CD4-positive, alpha-beta T cell treated with Interleukin-17A for 4 hours (primary cell): ENCODE measurements at places on chromosomes 5 and 9.

GRCh38 chr5:73431204-73431851, 17.2 kb downstream of the FOXD1 start:
- no peak for DNase-seq

DNA sequence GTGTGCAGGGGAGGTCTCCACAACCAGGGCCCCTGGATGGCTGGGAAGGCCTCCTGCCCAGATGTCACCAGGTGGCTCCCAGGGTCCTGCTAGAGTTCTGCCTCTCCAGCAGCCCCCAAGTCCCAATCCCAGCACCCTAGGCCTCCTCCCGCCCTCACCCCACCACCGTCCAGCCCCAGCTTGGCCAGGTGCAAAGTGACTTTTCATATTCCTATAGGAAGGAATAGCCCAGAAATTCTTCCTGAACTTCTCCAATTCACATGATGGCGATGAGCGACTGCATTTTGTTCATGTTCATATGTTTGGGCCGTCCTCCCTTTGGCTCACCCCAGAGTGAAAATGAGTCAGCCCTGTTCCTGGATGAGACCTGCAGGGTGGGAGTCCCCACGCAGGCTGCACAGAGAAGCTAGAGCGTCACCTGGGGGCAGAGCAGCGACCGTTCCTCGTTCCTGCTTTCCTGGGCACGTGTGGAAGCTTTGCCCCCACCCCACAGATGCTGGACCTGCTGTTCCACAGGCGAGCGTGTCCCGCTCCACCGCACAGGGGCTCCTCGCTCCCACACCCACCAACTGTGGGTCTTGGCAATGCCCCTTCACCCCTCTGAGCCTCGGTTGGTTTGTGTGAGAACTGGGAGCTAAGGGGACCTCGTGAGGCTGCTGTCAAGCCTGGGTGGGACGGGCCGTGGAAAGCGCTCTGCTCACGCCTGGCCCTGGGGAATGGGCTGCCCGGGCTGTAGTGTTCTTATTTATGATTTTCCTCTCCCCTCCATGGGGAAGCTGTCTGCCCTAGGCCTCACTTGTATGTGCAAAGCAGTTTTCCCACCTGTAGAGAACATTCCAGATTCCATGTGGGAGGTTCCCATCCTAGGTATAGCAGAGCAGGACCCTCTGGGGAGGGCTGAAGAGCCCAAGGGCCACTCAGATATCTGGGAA, 6.9 kb downstream of the MRPS2 start:
- no peak for DNase-seq

DNA sequence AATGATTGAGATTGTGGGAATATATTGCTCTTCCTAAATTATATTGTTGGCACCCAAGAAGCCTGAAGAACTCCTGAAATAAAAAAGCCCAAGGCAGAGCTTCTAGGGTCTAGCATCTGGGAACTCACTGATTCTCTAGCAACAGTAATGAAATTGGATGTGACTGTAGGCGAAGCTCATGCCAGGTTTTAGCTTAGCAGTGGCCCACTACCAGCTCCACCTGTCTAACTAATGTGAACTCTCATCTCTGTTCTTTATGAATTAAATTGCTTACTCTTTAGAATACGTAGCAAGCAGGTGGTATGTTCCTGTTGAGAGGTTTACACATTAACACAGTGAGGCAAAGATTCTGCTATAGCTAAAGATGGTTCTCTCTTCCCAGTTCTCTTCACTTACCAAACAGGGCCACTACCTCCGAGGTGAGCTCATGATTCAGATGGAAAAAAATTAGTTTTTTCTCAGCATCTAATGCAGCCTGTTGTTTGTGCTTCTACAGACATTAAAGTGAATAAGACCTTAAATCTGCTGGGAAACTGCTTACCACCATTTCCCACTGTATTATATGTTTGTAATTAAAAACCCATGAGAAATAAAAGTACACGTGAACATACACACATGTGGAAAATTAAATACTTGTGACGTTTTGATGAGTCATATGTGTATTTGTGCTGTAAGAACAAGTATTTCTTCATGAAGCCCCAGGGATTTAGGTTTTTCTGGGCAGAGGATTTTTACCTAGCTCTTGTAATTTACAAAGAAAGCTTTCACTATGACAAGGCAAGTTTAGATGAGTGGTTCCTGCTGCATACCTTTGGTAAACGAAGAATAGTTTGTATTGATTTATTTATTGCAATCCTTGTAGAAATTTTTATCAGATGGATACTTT, 360.1 kb downstream of the KDM4C start:
- DNase-seq, result no peak

DNA sequence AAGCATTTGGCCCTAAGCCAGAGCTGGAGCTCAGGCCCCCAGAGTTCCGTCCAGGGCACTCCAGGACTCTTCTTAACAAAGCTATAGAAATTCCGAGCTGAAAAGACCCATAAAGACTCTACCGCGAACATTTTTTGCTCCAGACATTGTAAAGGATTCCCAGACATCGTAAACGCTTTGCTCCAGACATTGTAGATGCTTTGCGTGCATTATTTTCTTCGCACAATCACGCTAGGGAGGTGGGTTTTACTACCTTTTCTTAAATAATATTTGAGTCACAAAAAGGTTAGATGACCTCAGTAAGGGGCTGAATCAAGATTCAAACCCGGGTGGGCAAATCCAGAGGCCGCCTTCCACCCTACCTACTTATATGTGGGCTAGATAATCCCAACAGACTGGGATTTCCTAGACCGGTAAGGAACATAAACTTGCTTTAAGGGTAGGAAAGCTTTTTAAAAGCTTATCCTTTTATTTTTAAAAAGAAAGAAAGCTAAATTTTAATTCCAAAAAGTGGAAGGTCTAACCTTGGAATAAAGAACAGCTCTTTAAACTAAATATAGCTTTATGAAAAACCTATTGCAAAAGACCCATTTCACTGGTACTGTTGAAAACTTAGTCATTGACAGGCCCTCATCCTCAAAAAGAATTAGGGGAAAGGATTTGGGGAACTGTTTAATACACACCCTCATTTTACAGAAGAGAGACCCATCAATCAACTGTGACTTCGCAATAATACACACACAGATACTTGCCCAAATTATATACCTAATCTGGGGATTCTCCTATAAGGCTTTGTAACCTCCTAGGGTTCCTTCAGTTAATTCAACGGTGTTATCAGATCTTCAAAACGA, 822 bp upstream of the TNIP1 start:
- peak; percentile 26 for DNase-seq

DNA sequence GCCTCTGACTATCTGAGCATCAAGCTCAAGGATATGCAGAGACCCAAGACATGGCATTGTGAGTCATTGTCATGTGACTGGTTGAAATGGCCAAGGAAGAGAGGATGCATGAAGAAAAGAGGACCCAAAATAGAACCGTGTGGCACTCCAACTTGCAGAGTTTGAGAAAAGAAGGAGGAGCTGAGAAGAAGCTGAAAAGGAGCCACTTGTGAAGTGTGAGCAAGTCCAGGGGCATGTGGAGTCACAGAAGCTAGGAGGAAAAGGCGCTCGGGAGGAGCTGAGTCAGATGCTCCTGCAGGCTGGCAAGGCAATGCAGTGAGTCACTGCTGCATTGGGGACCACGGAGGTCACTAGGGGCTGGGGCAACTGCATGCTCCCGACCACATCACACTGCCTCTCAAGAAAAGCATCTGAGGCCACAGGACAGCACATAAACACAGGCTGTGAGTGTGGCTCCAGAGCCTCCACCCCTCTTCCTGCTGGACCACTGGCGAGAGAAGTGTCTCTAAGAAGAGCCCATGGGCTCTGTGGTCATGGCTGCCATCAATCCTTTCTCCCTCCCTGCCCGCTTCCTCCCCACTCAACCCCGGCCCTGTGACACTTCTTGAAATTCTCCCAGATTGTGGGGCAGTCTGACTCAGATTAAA, 197.6 kb downstream of the DRD1 start:
- no peak for DNase-seq

GRCh38 chr5:80068246-80068636, 33.1 kb downstream of the THBS4 start:
- DNase-seq, result no peak

DNA sequence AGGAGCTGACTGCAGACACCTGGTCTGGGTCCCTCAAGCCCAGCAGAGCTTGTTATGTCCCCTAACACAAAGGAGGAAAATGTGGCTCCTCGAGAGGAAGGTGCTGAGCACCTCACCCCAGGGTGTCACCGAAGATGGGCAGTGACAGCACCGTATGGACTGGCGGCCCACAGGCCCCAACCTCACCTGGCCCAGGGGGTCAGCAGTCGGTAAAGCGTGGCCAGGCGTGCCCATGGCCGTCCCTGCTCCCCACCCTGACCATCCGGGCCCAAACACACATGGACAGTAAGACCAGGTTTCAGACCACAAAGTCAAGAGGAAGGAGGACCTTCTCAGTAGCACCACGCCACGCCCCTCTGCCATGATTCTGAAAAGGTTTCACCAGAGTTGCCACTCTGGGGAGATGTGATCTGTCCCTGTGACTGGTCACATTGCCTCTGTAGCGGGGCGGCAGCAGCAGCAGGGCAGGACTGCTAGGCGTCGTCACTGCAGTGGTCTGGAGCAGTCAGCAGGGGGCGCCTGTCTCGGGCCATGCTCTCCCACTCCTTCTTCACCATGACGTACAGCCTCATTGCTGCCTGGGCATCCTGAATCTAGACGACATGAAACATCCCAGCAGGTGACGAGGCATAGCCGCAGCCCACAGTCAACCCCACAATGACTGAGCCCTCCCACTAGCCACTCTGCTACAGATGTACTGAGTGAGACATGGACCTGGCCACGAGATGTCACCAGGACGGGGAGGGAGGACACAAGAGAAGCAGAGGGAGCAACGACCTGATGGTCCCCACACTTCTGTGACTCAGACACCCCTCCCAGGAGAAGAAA, 11.1 kb downstream of the REXO4 start:
- DNase-seq, result peak; percentile 84

DNA sequence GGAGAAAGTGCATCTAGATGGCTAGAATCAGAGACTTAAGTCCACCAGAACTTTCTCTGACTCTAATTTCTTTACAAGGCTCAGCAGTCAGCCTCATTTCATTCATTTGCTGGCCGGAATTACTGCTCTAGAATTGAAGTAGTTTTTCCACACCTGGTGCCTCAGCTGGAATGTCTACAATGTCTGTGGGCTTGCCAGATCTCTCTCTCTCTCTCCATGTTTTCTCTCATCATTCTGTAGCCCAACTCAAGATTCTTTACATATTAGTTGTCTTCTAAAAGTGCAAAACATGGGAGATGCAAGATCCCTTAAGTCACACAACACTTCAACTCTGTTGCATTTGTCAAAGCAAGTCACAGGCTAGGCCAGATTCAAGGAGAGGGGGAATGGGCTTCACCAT, 103.9 kb upstream of the TAF11L2 start:
- DNase-seq, result no peak

GRCh38 chr5:146193285-146193684, 10.1 kb upstream of the RBM27 start:
- no peak for DNase-seq

DNA sequence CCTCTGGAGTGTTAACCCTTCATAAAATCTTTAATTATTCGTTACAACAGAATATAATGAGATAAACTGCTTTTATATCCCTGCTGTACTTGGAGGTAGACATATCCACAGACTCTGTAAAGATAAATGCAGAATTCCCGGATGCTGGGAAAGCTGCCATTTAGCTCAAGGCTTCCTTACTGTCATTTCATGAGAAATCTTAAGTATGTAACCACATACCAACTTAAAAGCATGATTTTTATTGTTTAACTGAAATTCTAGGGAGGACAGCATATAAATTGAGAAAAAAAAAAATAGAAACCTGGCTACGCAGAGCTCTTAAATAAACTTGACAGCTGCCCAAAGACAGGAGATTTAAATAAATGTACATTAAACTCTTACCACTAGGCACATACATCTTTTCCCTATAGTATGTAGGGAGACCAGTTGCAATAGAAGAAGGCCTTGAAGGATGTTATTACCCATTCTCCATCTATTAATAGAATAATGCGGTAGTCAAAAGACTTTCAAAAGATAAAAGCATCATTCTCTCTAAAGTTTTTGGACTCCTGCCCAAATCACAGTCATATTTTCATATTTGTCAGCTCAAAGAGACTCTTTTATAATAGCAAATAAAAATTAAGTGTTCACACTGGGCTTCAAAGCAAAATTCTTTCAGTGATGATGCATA, 373.8 kb downstream of the NDUFS4 start:
- no peak for DNase-seq

DNA sequence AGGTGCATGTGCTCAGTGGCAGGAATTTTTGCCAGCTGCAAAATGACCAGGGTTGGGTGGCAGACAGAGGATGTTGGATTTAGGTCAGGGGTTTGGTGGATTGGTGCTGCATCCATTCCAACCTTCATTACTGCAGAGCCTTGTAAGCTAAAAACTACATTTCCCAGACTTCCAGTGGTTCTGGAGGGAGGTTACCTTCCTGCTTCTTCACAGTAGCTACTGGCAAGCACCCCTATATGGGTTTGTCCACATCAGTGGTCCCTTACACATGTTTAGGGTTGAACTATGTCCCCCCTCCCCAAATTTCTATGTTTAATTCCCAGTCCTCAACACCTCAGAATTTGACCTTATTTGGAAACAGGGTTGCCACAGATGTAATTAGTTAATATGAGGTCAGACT, 20.7 kb upstream of the IL17B start:
- DNase-seq, result no peak

DNA sequence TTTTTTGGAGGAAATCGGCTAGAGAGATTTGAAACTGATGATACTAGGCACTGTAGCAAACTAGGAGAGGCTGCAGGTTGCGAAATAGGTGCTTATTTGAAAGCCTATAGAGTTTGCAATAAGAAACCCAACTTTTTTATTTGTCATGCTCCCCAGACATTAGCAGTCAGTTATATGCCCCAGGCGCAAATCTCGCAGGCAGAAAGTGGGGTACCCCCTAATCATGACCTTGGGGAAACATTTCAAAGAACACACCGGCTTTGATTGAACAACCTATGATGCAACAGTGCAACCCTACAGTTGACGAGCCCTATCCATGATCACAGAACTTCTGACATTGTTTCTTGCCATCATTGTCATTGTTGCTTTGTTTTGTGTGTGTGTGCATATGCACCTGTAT, 510.5 kb downstream of the RAB3C start:
- DNase-seq, result no peak

- peak; percentile 12 for DNase-seq
Observed at GRCh38 chr9:108885643-108886348, 23.7 kb downstream of the ACTL7A start.

DNA sequence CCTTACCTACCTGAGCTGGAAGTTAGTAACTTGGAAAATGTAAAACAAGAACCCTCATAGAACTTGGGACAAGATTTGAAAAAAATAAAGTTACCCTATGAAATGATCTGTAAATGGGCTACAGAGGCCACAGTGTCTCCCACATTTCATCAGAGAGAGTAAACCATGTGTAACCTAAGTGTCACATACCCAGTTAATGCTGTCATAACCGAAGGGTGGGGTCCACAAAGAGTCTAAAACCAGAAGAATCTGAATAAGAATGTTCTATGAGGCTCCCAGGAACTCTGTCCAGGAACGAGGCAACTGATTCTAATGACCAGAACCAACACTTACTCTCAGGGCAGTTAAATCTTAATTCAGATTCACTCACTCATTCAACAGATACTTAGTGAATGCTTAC, 1.0 kb upstream of the FAM13B start:
- no peak for DNase-seq

GRCh38 chr5:143716881-143717280, 95.1 kb upstream of the HMHB1 start:
- DNase-seq, result no peak
